ENCODE measurements at places on chromosomes 7 and 10.

- no peak for DNase-seq
Observed at GRCh38 chr7:21566094-21566493, 23.3 kb downstream of the DNAH11 start.

GRCh38 chr7:93432130-93432529 is 142.4 kb downstream of the CALCR start:
- DNase-seq = no peak

DNA sequence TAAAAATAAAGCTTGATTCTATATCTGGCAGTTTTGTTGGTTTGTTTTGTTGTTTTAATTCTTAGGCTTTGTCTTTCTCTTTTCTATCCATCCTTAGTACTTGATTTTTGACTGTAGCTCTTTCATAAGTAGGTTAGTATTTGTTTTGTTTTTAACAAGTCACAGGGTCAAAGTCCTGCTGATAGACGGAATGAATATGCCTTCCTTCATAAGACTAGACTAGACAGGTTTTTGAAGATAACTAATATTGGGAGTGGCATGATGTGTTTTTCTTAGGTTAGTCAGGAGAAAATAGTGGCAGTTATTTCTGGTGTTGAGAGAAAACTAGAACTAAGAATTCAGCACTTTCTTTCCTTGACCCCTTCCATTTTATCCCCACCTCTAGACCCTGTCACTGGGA is 50.4 kb downstream of the CASD1 start:
- DNase-seq = no peak

DNA sequence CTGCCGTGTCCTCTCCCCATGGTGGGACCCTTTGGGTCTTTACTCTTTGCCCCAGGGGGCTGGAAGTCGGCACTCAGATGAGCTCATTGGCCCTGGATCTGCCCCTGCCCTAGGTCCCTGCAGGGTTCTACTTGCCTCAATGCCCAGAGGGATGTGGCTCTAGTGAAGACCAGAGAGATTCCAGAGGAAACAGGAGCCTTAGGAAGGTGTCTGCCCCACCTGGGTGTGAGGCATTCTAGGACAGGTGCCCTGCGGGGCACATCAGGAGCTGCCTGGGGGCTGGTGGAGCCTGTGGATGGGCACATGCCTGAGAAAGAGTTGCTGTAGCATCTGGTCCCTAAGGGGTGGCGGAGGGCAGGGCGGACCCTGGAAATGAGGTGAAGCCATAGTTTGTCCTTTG is 128.6 kb downstream of the ADCY1 start:
- no peak for DNase-seq

- no peak for DNase-seq
Observed at GRCh38 chr7:47540387-47541350, 41.2 kb downstream of the TNS3 start.

GRCh38 chr10:16381083-16381482 is 55.7 kb upstream of the PTER start:
- DNase-seq = no peak

DNA sequence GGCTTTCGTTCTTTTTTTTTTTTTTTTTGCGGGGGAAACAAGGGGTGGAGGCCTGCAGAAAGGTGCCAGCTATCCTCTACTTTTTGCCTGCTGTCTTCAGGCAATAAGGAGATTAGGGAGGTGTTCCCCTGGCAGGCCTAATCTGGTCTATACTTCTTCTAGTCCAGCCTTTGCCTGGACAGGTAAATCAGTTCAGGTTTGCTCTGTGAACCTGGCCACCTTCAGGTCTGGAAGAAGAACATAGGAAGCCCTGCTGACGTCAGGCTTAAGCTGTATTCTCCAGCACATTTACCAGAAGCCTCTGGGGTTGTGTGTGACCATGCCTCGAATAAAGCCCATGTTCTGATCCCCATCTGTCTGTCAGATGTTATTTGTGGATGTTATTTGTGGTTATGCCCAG is 115.4 kb downstream of the SDK1 start:
- no peak for DNase-seq

DNA sequence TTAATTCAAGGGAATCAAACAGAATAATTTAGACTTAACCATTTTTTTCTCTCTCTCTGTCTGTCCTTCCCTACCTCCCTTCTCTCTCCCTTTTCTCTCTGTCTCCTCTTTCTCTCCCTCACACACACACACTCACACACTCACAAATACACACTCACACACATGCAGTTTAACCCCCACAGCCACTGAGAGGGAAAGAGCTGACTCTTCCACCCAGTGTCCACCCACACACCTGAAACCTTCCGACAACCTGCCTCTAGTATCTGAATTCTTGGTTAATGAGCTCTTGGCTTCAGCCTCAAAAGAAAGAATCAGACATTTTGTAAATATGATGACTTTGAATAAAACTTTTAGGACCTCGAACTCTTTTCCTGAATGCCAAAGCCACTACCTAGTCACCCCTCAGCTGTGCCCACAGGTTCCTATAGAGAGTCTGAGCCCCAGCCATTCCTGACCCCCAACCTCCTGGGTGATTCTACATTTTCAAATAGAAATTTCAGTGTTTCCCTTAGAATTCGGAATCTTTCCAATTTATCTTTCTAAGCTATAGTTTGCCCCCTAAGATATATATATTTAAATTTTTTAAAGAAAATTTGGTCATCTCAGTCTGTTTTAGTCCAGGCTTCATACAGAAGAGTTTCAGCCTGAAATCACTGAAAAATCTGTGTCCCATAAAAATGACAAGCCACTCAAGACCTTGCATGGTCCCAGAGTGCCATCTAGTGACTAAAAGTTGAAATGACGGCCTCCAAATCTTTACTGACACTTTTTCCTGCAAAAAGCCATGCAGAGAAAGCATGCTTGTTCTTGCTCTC is 202.8 kb downstream of the IPMK start:
- no peak for DNase-seq

GRCh38 chr10:19775296-19775695 is 40.9 kb upstream of the PLXDC2 start:
- DNase-seq = no peak

DNA sequence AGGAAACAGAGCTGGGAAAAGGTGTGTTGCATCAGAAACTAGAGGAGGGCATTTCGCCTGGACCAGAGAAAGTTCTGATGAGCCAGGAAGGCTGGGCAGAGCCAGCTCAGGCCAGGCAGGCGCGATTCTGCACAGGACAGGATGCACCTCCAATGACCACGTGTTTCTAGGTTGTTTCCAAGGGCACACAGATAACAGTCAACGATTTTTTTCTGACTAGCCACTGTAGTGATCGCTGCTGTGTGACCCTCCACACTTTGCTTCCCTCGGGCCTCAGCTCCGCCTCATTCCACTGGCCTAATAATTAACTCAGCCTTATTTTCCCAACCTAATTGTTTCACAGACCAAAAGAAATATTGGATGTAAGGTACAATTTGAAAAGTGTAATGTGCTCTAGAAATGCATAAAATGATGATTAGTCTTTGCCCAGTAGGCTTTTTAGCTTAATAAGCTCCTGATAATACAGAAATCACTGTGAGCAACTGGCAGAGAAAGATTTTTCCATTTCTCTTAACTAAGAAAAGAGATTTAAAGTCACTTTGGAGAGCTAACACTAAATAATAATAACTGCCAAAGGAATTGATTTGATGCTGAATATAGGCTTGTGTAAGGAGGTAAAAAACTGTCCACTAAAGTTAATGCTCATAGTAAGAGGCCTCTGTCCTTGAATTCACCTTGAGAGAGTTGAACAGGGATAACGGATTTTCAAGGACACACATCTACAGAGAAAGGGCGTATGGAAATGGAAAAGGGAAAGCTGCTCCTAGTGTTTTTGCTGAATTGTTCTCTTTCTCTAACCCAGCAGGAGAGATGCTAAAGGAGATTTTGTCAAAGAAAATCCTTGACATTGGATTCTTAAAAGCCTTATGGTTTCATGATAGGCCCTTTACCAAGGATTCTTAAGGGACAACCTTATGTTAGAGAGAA is 291.0 kb upstream of the C7orf33 start:
- no peak for DNase-seq

DNA sequence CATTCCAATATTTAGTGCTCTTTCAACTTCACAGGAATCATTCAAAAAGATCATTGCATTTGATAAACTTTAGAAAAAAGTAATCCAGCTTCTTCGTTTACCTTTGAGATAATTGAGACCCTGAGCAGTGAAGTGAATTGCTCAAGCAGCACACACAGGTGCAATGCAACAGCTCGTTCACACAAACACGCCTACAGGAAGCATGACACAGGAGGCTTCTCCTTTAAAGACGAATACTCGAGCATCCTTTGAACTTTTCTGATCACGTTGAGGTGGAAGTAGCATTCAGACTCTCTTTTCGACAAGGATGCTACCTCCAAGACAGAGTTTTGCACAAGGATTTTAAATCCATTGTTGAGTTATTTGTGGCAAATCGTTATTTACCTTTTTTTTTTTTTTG is 18.0 kb upstream of the RSU1 start:
- DNase-seq = no peak

- DNase-seq = peak; percentile 55
Observed at GRCh38 chr10:63115732-63116383, 17.3 kb upstream of the NRBF2 start.

GRCh38 chr7:134919240-134919641 is 67.1 kb upstream of the AGBL3 start:
- no peak for DNase-seq

GRCh38 chr7:21377545-21377944 is 50.3 kb upstream of the SP4 start:
- no peak for DNase-seq

DNA sequence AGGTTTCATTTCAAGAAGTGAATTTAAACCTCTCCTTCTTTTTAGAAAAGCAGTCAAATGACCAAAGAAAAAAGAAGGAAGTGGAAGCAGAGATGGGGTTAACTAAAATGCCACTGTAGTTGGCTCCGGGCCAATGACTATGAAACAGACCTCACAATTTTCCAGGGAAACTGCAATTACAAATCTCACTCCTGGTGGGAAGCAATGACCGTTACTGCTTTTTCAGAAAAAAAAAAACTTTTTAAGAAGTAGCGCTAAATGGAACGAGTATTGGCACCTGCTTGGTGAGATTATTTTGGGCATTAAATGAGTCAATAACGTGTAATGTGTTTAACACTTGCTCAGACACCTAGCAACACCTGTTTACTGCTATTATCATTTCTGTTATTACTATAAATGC is 1.2 kb downstream of the SFRP4 start:
- peak; percentile 65 for DNase-seq

- no peak for DNase-seq
Observed at GRCh38 chr7:105213611-105214010, 175.1 kb downstream of the SRPK2 start.

GRCh38 chr7:106421181-106421762 is 136.5 kb upstream of the NAMPT start:
- peak; percentile 86 for DNase-seq
